ENCODE measurements at places on chromosomes 12 and 14. TPM values are rescaled to one million over a fixed set of nuclear protein-coding genes. Genes with fewer than 3 reads are reported as not detected.

DNA sequence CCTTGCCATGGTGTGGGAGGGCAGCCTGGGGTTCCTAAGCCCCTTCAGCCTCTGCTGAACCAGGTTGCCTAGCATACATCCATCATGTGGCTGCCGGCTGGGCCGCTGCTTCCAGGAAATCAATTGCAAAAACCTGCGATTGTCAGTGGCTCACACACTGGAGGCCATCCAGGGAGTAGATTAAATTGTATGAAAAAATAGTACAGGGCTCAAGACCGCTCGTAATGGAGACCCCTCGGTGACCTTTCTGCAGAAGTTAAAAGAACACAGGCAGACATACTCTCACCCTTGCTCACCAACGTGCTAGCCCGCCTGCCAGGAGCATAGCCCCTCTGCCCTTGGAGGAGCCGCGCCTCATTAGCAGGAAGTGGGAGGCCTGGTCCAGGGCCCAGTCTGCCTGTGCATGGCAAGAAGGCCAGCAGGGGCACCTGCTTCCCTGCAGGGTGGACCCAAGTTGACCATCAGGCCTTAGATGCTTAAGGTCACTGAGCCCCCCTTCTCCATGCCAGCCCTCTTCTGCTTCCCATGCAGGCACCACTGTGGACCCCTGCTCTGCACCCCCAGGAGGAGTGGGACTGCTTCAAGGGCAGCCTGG is 31.4 kb upstream of the CIPC start:
- no peak for DNase-seq

The TMEM121 gene
- 0.21 TPM for total RNA-seq

DNA sequence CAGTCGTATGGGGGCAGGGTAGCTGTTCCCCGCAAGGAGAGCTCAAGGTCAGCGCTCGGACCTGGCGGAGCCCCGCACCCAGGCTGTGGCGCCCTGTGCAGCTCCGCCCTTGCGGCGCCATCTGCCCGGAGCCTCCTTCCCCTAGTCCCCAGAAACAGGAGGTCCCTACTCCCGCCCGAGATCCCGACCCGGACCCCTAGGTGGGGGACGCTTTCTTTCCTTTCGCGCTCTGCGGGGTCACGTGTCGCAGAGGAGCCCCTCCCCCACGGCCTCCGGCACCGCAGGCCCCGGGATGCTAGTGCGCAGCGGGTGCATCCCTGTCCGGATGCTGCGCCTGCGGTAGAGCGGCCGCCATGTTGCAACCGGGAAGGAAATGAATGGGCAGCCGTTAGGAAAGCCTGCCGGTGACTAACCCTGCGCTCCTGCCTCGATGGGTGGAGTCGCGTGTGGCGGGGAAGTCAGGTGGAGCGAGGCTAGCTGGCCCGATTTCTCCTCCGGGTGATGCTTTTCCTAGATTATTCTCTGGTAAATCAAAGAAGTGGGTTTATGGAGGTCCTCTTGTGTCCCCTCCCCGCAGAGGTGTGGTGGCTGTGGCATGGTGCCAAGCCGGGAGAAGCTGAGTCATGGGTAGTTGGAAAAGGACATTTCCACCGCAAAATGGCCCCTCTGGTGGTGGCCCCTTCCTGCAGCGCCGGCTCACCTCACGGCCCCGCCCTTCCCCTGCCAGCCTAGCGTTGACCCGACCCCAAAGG is 804 bp downstream of the GAPDH start:
- peak; percentile 85 for DNase-seq

- peak; percentile 36 for DNase-seq
Observed at GRCh38 chr12:98645572-98646067, 530 bp downstream of the APAF1 start.

GRCh38 chr14:101187816-101188570 is 284.5 kb upstream of the RTL1 start:
- no peak for DNase-seq

The CIPC gene
- 24.1 TPM for total RNA-seq

The PTPN21 gene
- total RNA-seq: not detected

The TRHDE gene
- total RNA-seq: not detected

The HAL gene
- total RNA-seq: 2.1 TPM

GRCh38 chr12:121524196-121524916 is 56.5 kb downstream of the KDM2B start:
- peak; percentile 62 for DNase-seq

GRCh38 chr12:65308006-65308405 is 29.5 kb downstream of the MSRB3 start:
- no peak for DNase-seq

DNA sequence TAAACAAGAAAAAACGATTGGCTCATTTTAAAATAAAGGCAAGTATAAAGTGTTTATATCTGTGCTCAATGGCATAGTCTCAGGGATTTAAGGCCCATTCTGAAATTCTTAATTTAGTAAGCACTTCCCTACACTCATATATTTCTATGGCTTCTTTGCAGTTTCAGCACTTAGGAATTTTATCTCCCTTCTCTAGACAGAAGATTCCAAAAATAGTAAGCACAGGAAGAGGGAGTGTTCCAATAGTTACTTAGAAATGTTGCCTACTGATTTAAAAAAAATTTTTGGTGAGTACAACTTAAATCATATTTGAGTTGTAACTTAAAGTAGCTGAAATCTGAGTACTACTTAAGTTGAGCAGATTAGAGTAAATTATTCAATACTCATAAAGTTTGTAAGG is 19.8 kb downstream of the INSM2 start:
- no peak for DNase-seq

- DNase-seq: no peak
Observed at GRCh38 chr12:21940549-21941505, at the start of gene ABCC9. Gene ABCC9, minus strand, starts transcription at chr12:21941426. Its CDS starts 4,752 bp downstream, at chr12:21936674.

The TCTN1 gene
- total RNA-seq: 21.0 TPM

DNA sequence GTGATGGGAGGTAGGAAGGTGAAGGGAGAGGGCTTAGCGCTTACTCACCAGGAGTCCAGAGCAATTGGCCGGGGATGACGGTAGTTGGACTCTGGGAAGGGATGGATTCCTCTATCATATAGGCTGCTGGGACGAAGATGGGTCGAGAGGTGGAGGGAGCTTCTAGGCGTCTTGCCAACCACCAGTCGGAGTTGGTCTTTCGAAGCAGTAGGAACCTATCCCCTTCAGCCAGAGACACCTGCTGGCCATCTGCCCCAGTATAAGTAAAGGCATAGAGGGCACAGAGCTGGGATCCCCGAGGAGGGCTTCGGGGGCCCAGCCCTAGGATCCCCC is 657 bp downstream of the ARHGAP9 start:
- DNase-seq: peak; percentile 49

GRCh38 chr12:88450136-88450535 is 130.1 kb downstream of the KITLG start:
- no peak for DNase-seq

Measured in OCI-LY7 (cell line).